GM04503 (cell line): ENCODE measurements at places on chromosomes 7 and 10.

- DNase-seq = no peak
Observed at GRCh38 chr10:28796606-28797512, 119.5 kb downstream of the BAMBI start.

DNA sequence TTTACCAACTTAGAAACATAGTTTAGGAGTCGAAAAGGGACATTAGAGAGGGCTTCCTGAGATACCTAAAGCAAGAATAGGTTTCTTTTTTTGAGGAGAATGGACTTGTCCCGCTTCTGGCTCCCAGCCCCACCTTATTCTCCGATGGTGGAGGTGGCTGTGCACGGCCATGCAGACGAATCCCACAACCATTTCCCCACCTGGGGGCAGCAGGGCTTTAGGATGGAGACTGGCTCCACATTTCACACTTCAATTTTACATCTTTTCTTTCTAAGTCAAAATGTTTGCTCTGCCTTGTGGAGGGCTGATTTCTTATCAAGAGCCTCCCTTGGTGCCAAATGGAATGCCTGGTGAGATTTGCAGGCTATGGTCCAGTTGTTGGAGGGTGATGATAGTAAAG, 118.5 kb downstream of the GLRX3 start:
- DNase-seq = no peak

DNA sequence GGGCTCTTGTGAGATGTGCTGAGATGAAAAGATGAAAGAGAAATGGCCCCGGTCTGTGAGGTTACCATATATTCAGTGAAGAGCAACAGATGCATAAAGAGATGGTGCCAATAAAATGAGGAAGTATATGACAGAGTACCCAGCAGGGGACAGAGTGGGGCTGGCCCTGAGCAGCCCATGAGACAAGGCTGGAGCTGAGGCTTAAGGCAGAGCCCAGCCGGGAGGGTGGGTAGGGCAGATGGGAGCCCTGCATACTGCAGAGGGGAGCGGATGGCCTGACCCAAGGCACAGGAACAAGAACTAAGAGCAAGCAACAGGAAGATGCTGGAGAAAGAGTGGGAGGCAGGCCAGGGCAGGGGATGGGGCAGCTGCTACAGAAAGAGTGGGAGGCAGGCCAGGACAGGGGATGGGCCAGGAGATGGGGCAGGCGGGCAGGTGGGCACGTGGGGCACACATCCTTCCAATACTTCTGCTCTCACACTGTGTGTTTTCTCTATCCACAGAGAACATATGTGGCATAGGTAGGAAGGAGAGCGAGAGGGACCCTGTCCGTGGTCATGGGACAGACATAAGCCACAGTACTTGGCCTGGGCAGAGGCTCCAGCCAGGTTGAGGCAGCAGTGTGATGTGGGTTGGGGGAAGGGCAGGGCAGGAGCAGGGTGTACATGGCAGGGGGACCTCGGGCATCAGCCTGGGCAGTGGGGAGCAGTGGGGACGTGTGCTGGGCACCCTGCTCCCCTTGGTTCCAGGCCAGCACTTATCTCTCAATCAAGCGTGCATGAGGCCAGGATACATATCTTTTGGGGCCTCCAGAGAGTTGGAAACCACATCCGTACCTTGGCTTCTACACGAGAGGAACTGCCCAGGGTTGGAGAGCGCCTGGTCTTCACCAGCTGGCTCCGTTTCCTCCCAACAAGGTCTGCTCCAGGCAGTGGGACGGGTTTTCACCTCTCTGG, 91.6 kb upstream of the IKZF1 start:
- no peak for DNase-seq

DNA sequence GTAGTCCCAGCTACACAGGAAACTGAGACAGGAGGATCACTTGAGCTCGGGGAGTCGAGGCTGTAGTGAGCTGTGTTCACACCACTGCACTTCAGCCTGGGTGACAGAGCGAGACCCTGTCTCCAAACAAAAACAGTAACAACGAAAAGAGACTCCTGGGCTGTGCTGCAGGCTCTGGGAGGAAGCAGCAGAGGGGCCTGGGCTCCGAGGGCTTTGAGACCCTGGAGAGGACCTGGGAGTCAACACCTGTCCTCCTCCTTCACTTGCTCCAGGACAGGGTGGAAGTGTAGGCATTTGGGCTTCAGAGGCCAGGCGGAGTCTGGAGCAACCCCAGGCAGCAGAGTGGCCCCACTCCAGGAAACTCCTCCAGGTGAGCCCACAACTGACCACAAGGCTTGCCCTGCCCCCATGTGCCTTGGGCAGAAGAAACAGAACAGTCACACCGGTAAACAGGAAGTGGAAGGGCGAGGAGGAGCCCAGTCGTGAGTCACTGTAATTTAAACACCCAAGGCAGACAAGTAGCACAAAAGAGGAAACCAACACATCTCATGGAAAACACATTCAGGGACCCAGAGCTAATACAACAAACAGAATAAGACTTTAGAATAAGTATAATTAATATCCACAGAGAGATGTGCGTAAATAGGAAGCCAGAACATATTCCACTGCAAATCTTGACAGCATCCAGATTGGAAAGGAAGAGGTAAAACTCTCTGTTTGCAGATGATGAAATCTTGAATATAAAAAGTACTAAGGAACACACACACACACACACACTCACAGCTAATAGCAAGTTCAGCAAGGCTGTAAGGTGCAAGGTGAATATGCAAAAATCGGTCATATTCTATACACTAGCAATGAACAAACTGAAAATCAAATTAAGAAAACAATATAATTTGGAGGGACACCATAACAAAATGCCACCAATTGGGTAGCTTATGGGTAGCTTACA, 20.5 kb upstream of the RASGEF1A start:
- no peak for DNase-seq

DNA sequence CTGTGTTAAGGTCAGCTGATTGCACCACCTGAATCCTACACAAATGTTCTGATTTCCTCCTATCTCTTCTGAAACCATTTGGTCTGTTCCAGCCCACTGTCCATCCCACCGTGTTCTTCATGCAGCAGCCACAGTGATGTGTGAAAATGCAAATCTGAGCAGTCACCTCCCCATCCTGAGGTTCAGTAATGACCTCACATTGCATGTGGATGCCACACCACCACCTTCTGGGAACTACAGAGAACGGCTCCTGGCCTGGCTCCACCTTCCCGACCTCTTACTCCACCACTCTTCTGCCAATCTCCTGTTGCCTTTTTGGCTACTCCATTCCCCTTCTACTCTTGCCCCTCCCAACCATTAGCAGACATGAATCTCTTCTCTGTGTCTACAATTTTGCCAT, 244.4 kb downstream of the TNS3 start:
- DNase-seq = no peak

GRCh38 chr10:55224007-55224781, 423.2 kb upstream of the PCDH15 start:
- DNase-seq = no peak

- no peak for DNase-seq
Observed at GRCh38 chr10:66892871-66893270, 33.0 kb upstream of the LRRTM3 start.

DNA sequence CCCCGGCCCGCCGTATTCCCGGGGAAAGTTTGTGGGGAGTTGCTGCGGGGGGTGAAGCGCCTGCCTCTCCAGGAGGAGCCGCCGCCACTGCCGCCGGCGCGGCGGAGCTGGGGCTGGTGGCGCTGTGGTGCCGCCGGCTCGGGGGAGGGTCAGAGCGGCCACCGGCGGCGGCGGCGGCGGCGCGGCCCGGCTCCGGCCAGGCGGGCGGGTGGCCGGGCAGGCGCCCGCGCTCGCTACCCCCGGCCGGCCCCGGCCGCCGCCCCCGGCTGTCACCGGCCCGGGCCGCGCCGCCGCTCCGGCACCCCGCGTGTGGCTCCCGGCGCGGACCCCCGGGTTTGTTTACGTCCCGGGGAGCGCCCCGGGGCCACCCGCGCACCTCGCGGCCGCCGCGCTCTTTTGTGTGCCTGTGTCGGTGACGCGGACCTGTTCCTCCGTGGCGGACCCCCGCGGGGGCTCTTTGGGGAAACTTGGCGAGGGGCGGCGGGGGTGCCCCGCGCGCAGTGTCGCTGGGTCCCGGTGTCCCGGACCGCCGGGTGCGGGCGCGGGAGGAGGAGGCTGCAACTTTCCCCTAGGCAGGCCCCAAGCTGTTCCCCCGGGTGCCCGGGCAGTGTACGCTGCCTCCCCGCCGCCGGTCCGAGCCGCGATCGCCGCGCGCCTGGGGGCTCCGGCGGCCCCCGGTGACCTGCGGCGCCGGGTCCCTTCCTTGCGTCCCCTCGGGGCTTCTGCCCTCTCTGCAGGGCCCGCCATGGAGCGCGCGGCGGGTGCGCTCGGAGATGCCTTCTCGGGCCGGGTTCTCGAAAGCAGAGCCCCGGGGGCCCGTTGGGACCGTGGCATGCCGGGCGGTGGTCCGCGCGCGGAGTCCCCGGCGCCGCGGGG, 593 bp upstream of the CUX1 start:
- DNase-seq = no peak

GRCh38 chr10:98833542-98833941, 386.8 kb upstream of the HPS1 start:
- DNase-seq = no peak

- no peak for DNase-seq
Observed at GRCh38 chr7:156158693-156159092, 346.4 kb upstream of the SHH start.

DNA sequence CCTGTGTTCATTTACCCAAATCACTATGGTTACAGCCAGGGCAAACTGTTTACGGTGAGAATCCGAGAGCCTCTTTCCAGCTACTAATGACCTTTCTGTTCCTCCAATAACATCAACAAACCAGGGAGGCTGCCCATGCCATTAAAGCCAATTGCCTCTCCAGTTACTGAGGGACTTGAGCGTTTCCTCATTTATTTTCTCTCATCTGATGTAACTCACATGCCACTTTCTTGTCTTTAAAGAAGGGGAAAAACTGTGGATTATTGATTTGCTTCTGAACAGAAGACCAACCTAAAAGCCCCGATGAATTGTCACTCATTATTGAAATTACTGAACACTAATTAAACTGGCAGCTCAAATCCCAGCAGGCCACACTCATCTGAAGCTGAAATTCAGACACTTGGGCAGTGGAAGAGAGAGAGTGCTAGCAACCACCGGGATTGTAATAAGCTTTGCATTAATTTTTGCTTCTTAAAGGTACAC, 595.8 kb upstream of the MKI67 start:
- DNase-seq = no peak

DNA sequence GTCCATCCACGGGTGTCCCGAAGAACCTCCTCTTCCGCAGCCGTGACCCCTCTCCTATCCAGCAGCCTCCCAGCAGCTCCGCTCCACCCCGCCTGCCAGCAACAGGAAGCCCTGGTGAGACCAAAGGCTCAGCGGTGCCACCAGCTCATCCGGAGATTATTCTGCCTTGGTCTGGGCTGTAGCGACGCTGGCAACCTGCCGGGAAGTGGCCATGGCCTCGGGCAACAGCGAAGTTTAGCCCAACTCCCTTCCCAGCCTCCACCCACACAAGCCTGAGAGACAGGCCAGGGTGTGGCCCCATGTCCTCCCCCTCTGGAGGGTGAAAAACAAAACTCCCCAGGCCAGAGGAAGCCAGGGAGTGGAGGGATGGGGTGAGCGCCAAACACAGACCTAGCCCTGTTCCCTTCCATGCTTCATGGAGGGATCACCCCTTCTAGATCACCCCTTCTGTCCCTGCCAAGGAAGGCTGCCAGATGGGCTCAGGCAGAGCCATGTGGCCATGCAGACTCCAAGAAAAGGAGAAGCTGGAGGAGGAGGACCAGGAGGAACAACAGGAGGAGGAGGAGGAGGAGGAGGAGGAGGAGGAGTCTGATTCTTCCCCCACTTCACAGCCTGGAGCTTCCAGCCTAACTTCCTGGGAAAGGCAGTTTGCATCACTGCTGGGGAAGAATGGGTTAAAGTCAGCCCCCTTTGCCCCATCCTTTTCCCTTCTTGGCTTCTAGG, 918 bp downstream of the CALHM2 start:
- peak; percentile 47 for DNase-seq

GRCh38 chr7:75722373-75722772, 16.4 kb downstream of the HIP1 start:
- DNase-seq = no peak

DNA sequence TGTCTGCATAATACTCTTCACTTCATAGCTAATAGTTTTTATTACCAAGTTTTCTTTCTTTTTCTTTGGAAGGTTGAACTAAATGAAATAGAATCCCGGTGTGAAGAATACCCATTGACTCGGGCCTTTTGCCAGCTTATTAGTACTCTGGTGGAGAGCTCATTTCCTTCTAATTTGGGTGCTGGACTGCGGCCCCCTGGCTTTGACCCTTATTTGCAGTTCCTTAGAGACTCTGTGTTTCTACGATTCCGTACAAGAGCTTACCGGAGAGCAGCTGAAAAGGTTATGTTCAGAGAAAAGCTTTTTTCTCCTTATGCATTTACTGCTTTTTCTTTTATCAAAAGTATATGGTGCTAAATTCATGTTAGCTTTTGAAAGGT, 40.2 kb downstream of the NUP205 start:
- no peak for DNase-seq

DNA sequence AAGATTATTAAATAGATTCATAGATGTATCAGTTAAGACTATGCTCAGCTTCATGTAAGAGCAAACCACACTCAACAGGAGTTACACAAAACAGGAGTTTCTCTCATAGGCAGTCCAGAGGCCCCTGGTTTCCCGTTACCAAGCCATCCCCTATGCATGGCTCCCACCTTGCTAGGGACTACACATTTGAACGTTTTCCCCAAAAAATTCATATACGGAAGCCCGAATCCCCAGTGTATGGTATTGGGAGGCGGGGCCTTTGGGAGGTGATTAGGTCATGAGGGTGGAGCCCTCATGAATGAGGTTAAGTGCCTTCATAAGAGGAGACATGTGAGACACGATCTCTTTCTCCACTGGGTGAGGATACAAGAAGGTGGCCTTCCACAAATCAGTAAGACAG, 29.1 kb downstream of the RSU1 start:
- DNase-seq = no peak

DNA sequence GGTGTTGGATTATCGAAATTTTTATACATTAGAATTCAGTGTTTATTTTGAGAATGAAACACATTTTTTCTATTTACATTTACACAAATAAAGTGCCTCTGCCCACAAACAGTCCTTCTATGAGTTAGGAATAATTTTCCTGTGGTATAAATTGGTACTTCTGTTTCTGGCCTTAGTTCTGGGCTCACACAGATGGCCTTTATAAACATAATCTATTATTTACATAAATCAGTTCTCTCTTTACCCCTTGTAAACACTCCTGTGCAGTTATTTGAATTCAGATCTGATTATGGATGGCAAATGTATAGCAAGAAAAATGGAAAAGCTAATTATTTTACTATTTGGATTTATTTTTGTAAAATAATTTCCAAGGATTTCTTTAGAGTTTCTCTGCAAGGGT, 143.2 kb downstream of the PRKG1 start:
- no peak for DNase-seq

- DNase-seq = no peak
Observed at GRCh38 chr7:133359449-133359848, 106.6 kb downstream of the EXOC4 start.

- DNase-seq = no peak
Observed at GRCh38 chr7:29291723-29292618, 97.4 kb downstream of the CHN2 start.

- DNase-seq = no peak
Observed at GRCh38 chr7:972676-973309, 2.6 kb downstream of the COX19 start.
